T47D (cell line): ENCODE measurements at places on chromosomes 16 and 17.

DNA sequence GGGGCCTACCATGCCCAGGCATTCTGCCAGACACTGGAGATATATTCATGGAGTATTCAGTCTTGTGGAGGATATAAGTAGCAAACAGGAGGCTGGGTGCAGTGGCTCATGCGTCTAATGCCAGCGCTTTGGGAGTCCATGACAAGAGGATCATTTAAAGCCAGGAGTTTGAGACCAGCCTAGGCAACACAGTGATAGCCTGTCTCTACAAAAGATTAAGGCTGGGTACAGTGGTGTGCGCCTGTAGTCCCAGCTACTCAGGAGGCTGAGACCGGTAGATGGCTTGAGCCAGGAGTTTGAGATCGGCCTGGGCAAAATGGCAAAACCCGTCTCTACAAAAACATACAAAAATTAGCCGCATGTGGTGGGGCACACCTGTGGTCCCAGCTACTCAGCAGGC lies 37.7 kb upstream of the CDH3 start:
- no peak for DNase-seq

- DNase-seq, result no peak
Measured at GRCh38 chr16:79372503-79373184, 227.9 kb downstream of the MAF start.

GRCh38 chr17:40251576-40251975 lies 32.5 kb downstream of the WIPF2 start:
- no peak for DNase-seq

GRCh38 chr16:26457095-26457494 lies 609.6 kb upstream of the C16orf82 start:
- no peak for DNase-seq

DNA sequence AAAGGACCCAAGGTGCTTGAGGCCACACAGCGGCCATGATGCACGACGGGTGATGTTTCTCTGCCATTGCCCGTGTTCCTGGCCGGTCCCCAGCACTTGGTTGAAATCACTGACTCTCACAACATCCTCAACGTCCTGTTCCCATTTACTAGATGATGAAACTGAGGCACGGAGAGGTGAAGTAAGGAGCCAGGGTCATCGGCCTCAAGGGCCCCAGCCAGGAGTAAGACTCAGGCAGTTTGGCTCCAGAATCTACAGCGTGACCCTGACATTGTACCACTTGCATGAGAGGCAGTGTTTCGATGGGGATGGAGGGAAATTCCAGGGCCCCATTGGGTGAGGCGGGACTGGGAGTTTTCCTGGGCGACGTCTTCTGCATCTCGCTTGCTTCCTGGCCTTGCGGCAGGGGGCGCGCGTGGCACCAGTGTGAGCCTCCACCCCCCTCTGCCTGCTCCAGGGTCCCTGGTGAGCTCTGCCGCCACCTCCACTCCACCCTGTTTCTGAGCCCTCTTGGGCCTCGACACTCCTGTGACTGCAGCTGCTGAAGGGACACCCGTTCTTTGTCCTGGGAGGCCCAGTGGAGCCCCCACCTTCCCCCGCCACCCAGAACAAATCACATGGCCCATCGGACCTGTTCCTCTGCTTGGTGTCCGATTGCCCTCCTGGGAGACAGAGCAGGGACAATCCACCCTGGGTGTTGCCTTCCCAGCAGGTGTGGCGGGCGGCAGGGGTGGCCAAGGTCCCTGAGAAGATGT lies 133.0 kb upstream of the GSE1 start:
- no peak for DNase-seq

DNA sequence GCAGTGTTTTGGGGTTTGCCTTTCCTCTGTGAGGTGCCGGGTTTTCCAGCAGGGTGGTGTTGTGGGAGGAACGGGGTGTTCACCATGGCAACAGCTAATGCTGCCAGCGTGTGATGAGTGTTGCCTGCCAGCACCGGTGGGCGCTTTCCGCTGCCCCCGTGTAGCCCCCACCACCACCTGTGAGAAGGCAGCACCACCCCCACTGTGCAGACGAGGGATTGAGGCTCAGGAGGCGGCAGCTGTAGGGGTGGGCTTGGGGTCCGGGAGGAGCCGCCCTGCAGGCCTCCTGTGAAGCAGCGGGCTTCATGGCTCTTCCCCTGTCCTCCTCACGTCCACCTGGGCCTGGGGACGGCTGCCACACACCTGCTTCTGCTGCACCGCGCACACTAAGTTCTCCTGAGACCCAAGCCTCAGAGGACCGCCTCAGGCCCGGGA lies 5.2 kb downstream of the RAB40C start:
- no peak for DNase-seq

DNA sequence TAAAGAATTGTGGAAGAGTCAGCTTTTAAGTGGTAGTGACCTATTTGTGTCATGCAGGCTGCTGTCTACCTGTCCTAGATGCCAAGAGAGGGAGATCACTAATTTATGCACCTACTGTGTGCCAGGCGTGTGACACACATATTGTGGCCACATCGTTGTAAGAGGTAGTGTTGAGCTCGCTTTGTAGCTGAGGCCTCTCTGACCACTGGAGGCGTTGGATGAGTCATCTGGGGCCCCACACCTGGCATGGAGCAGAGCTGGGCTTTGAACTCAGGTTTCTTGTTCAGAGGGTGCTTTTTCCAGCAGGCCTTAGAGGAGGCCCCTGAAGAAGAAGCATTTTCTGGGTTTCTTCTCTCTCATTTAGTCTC lies 52.3 kb upstream of the LGALS9 start:
- DNase-seq, result no peak

- DNase-seq, result peak; percentile 33
Measured at GRCh38 chr16:11291091-11291703, 10.1 kb upstream of the PRM1 start.

GRCh38 chr17:16880121-16880842 lies 91.6 kb downstream of the TNFRSF13B start:
- DNase-seq, result no peak

DNA sequence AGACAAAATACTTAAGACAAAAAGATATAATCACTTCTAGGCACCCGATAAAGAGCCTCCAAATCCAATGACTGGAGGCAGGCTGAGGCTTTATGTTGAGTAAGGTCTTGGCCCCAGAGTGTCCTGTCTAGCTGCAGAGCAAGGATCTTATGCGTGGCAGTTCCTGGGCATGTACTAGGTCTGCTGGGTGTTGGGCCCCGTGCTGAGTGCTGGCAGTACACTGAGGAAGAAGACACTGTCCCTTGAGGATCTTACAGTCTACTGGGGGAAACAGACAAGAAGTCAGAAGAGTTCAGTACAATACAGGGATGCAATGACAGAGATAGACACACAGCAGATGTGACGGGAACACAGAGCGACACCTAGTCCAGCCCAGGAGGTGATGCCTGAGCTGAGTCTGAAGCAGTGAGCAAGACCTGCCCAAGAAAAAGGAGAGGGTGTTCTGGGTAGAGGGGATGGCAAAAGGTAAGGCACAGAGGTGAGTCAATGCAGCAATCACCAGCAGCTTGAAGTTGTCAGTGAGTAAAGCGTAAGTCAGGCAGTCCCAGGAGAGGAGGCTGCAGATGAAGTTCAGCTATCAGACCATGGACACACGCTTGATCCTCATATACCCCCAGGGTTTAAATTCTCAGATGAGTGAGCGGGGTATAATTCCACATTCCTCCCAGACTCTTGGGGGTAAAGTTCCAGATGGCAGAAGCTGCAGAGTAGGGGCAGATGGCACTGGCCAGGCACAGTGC lies 18.1 kb downstream of the MAP3K14 start:
- no peak for DNase-seq

DNA sequence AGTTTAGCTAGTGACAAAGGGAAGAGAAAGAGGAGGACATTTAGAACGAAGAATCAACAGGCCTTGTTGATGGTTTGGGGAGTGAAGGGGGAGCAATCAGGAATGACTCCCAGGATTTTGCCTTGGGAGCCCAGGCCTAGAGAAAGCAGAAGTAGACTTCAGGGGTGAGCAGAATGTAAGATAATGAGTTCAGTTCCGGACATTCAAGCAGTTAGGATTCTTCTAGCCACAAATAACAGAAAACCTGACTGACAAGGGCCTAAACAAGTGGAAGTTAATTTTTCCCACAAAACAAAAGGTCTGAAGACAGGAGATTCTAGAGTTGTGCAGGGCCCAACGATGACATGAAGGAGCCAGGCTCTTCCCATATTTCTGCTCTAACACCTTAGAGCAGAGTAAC lies 45.9 kb downstream of the SKAP1 start:
- DNase-seq, result no peak

- no peak for DNase-seq
Measured at GRCh38 chr16:29910819-29911675, 10.8 kb downstream of the ASPHD1 start.

DNA sequence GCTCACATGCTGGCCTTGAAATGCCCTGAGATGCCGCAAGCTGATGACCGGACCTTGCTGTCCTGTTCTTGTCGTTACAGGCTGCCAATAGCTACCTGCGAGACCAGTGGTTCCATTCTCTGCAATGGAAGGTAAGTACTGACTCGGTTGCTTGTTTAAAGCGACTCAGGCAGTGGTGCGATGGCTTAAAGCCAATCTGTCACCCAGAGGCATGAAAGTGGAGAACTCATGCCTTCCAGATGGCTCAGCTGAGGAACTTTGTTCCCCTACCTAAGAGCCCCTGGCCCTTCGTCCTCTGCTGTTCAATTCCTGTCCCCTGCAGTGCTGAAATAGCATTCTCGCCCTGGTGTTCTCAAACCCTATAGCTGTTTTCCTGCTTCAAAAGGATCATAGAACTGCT lies 158.3 kb upstream of the PLCG2 start:
- no peak for DNase-seq

DNA sequence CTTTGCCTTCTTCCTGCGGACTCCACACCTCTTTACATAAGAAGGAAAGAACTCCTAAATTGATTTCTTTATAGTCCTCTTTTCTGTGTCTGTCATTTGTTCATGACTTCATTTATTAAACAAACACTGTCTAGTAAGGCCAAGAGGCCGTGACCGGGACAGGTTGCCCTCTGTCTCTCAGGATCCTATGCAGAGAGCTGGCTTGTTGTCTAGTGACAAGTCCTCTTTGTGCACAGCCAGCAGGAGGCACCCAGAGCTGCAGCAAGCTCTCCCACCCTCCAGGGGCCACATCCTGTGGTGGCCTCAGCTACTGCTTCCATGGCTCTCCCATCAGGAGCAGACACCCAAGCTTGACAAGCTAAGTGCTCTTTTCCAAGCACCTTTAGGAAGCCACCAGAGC lies 50.6 kb downstream of the PLD6 start:
- DNase-seq, result no peak

DNA sequence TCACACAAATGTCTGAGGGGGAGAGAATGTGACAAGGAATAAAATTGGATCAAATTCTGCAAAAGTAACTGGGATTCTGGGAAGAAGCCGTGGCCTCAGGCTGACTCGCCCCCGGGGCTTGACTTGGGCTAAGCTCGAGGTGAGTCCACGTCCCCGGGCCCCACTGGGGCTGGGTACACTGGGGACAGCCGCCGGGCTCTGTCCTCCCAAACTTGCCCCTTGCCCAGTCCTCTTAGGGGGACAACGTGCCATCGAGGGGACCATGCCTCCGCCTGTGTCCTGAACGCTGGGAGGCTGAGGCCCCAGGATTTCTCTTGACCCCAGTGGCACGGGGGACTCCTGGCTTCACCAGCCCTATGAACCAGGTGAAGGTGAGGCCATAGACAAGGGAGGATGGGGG lies 21.1 kb downstream of the DOC2B start:
- DNase-seq, result no peak

DNA sequence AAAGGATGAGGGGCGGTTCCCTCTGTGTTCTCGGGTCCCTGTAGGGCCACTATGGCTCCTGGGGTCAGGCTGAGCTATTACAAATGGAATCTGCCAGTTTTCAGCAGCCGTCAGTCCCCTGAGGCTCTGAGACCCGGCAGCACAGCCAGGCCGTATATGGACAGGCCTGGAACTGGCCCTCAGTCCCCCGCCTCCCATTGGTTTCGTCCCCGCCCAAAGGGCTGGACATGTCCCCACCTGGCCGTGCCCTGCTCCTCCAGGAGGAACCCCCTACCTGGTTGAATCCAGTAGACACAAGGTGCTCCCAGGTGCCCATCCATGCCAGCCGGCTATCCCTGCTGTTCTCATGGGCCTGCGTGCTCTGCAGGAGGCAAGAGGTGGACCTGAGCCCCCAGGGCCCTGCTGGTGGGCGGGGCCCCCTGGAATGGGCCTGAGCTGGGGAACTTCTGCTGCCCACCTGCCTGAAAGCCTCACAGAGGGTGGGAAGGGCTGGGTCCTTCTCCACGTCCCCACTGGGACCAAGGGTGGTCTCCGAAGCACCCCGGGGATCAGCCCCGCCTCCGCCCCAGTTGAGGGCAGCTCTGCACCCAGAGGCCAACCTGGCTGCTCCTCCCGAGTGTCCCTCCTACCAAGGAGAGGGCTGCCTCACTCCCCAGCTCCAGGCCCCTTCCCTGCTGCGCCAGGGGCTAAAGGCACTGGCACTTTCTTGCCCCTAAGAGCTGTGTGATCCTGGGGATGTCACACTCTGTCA lies 16.8 kb downstream of the VASN start:
- no peak for DNase-seq

GRCh38 chr17:40443196-40443987 lies at the start of gene IGFBP4:
Gene IGFBP4 (plus strand): TSS chr17:40443450. CDS start chr17:40443736, 286 bp downstream.
- DNase-seq, result peak; percentile 88

DNA sequence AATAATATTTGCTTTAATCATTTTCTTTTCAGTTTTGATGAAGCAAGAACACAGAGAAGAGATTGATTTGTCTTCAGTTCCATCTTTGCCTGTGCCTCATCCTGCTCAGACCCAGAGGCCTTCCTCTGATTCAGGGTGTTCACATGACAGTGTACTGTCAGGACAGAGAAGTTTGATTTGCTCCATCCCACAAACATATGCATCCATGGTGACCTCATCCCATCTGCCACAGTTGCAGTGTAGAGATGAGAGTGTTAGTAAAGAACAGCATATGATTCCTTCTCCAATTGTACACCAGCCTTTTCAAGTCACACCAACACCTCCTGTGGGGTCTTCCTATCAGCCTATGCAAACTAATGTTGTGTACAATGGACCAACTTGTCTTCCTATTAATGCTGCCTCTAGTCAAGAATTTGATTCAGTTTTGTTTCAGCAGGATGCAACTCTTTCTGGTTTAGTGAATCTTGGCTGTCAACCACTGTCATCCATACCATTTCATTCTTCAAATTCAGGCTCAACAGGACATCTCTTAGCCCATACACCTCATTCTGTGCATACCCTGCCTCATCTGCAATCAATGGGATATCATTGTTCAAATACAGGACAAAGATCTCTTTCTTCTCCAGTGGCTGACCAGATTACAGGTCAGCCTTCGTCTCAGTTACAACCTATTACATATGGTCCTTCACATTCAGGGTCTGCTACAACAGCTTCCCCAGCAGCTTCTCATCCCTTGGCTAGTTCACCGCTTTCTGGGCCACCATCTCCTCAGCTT lies 45.0 kb downstream of the ESRP2 start:
- DNase-seq, result no peak
